Hematopoietic multipotent progenitor cell treated with erythropoietin and hydrocortisone succinate and interleukin-3 and kit ligand, for 4 days (in vitro differentiated cells): ENCODE measurements at places on chromosomes 12 and 14.

DNA sequence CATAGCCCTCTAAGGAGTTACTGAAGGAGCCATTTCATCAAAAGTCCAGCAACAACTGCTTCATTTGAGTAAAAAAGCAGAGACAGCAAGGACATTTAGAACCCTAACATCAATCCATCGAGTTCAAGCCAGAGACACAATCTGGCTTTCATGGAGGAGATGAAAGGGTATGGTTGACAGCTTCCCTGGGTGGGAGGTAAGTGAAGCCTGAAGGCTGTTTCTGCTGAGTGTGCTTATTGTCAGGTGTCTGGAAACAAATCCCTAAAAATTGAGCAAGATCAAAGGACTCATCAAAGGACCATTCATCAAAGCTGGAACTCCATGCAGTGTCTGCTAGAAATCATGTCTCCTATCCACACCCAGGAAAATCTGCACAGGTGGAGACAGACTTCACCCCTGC lies 104.4 kb upstream of the CCDC196 start:
- DNase-seq: no peak

DNA sequence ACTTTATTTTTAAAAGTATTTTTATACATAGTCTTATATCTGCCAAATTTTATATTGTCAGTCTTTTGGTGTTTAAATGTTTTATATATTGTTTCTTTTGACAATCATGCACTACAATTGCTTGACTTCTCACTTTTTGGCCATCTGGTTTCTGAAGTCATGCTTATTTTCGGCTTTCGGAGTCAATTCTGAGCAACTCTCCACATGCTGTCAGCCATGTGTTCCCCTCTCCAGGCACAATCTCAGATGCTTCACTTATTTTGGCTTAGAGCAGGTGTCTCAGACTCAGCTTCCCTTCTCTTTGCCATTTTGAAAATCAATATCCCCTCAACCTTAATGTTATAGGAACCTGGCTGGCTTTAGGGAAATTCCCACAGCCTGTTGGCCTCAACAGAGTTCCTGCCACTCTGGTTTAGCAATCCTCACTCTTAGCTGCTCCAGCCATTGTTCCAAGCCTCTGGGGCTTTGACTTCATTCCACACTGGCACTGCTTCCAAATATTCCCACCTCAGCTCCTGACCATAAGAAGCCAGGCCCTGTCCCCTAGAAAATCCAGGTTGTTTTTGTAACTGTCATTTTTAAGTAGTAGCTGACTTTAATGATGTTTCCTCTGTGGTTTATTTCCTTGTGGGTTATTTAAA lies 125.5 kb upstream of the FAR2 start:
- DNase-seq: no peak

GRCh38 chr12:104506676-104507401 lies 50.1 kb downstream of the CHST11 start:
- no peak for DNase-seq

DNA sequence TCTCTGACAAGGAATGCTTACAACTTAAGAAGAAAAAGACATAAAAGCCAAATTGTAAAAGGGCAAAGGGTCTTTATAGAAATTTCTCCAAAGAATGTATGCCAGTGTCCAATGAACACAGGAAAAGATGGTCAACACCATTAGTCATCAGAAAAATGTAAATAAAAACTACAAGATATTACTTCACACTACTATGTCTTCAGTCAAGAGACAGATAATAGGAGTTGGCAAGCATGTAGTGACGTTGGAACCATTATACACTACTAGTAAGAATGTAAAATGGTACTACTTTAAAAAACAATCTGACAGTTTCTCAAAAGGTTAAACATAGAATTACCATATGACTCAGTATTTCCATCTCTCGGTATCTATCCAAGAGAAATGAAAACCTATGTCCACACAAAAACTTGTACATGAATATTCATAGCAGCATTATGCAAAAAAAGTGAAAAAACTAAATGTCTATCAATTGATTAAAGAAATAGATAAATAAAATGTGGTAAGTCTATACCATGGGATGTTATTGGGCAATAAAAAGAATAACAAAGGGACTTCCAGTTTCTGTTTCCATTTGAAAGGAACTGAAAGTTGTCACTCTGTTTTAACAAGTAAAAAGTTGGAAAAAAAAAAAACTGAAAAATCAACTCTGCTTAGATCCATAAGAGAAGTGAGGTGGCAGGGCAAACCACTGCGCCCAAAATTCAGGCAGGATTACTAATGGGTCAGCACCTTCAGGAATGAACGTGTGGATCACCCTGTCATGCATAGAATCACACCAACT lies 69.8 kb downstream of the ALG10B start:
- peak; percentile 1 for DNase-seq

DNA sequence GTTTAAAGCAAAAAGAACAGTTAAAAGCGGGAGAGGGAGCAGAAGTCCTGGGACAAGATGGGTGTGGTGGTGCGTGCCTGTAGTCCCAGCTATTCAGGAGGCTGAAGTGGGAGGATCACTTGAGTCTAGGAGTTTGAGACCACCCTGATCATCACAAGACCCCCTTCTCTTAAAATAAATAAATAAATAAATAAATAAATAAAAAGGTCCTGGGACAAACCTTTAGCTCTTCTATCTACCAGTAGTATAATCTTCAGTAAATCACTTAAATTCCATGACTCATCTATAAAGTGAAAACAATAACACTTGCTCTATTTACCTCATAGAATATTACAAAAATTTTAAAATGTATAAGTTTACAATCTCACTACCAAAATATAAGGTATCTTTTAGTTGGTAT lies 5.8 kb downstream of the RACGAP1 start:
- no peak for DNase-seq

DNA sequence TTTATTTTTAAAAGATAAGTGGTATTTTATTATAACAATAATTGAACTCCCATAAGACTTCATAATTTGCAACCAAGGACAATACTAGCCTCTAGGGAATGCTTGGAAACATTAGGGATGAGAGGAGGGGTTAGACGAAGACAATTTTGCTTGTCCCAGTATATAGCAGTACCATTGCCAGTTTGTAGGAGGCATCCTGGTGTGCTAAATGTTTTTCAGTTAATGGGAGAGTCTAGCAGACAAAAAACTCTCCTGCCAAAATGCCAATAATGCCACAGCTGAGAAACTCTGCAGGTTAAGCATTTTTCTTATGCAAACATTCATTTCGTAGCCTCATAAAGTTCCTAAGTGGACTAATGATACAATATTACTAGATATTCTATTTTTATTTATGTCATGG lies 38.1 kb downstream of the RASSF9 start:
- DNase-seq: no peak

- DNase-seq: no peak
Measured at GRCh38 chr12:128607641-128608040, 216.1 kb downstream of the SLC15A4 start.

GRCh38 chr12:60872850-60873713 lies 1277.3 kb downstream of the SLC16A7 start:
- DNase-seq: peak; percentile 1

- no peak for DNase-seq
Measured at GRCh38 chr14:28097585-28097984, 669.0 kb upstream of the FOXG1 start.

GRCh38 chr14:77565994-77566305 lies 50.5 kb downstream of the SPTLC2 start:
- no peak for DNase-seq

DNA sequence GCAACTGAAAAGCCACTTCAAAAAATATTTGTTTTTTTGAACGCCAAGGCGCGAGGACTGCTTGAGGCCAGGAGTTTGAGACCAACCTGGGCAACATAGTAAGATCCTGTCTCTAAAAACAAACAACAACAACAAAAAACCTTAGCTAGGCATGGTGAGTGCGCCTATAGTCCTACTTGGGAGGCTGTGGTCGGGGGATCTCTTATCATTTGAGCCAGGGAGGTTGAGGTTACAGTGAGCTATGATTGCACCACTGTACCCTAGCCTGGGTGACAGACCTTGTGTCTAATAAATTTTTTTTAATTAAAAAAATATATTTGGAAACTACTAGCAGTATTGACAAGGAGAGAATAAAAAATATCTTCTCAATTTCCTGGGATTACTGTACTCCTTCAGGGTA lies 113.1 kb downstream of the TRAFD1 start:
- peak; percentile 80 for DNase-seq

DNA sequence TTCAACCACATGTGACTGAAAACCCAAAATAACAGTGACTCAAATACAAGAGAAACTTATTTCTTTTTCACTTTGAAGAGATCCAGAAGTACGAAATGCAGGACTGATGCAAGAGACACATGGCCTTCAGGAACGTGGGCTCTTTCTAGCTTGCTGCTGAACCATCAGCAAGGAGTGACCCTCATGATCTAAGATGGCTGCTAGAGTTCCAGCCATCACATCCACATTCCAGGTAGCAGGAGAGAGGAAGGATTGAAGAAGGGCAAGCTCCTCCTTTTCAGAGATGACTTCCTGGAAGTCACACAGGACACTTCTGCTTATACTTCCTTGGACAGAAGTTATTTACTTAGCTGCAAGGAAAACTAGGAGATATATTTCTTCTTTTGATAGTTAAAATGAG lies 67.6 kb upstream of the BCL11B start:
- no peak for DNase-seq

DNA sequence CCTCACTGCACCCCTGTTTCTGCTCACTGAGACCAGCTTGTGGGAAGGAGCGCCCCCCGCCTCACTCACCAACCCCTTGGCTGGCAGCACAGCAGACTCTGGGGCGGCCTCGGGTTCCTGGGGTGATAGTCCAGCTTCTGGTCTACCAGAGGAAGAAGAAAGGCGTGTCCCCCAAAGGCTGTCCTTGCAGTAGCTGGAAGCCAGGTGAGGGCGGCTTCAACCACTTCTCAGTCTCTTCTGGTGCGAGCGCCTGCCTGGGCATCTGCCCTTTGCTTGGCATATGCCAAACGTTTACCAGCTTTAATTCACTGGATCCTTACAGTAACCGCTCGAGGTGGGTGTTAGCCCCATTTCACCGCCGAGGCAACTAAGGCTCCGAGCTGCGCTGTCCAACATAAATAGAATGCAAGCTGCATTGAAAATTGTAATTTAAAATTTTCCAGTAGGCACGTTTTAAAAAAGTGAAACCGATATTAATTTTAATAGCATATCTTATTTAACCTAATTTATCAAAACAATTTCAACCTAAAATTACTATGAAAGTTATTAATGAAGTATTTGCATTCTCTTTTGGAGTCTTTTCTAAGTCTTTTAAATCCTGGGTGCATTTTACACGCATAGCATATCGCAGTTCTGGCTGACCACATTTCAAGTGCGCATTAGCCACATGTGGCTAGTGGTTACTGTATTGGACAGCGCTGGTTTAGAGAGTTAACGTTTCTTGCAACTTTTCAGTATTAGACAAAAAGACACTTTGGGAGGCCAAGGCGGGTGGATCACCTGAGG lies 872 bp downstream of the FAM177A1 start:
- DNase-seq: peak; percentile 74

DNA sequence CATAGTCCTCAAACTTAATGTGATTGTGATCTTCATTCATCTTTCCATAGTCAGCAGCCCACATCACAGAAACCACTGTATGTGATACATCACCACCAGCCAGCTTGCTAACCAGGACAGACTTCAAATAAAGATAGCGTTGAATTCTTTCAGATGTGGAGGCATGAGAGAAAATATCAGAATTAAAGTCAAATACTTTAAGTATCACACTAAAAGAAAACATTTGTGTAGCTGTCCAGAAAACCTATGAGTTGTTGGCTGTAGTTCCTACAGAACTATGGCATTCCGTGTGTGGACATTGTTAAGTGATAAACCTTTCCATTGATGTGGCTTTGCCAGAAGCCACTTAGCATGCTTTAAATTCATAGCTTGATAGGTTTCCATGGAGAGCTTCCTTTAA lies 105.1 kb downstream of the LLPH start:
- DNase-seq: no peak

GRCh38 chr12:11981121-11981733 lies 89.5 kb upstream of the BCL2L14 start:
- DNase-seq: peak; percentile 69

- DNase-seq: no peak
Measured at GRCh38 chr14:90583427-90583826, 186.6 kb downstream of the CALM1 start.

DNA sequence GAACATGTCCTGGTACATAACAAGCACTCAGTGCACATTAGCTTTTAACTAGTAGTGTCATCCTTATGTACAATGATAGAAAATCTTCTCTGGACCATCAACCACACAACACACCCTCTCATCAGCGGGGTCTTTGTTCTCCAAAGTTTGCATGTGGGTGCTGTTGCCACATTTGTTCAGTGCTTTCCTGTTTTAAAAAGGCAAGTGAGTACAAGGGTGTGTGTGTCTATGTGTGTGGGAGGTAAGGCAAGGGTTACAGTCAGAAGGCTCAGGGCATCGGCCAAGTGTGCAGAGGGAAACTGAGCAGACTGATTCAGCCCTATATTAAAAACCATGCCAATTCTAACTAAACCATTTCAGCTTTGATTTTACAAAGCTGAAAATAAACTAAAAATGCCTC lies 17.9 kb downstream of the KRT76 start:
- no peak for DNase-seq

GRCh38 chr12:122927756-122928403 lies 32.0 kb upstream of the VPS37B start:
- peak; percentile 33 for DNase-seq

- peak; percentile 87 for DNase-seq
Measured at GRCh38 chr12:89016970-89017778, 335.1 kb downstream of the DUSP6 start.

GRCh38 chr14:104224506-104225277 lies 86.3 kb downstream of the KIF26A start:
- DNase-seq: peak; percentile 55

- DNase-seq: peak; percentile 93
Measured at GRCh38 chr14:100547633-100548294, 39.5 kb downstream of the BEGAIN start.

GRCh38 chr12:125382926-125383325 lies 317.7 kb downstream of the AACS start:
- no peak for DNase-seq

- DNase-seq: no peak
Measured at GRCh38 chr14:63933711-63934110, 80.9 kb downstream of the SYNE2 start.

- DNase-seq: peak; percentile 80
Measured at GRCh38 chr12:122421187-122421820, 1.2 kb downstream of the CLIP1 start.

GRCh38 chr12:57657744-57658143 lies 24.7 kb upstream of the B4GALNT1 start:
- no peak for DNase-seq

- no peak for DNase-seq
Measured at GRCh38 chr12:85759091-85759490, 77.1 kb downstream of the RASSF9 start.

DNA sequence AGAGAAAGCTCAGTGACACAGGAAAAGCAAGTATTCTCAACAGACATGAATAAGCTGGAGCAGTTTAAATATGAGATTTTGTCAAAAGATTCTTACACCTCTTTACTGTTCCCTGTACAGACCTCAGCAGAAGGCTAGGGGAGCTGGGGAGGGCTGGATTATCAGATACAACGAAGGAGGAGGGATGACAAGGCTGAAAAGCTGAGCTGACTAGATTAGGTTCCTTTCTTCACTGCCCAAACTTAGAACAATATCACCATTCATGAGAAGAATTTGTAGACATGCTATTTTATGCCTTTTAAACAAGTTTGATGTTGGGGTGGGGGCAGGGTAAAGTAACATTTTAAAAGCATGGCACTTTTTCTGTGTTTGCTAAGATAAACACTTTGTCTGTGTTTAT lies 611.1 kb downstream of the AACS start:
- peak; percentile 63 for DNase-seq
